ENCODE measurements at places on chromosomes 13 and 19. TPM values are rescaled to one million over a fixed set of nuclear protein-coding genes. Genes with fewer than 3 reads are reported as not detected.

Gene OR7A5
- total RNA-seq, result not detected

Gene ZNF578
- 0.86 TPM for total RNA-seq

Gene FUT2
- not detected for total RNA-seq

Gene ZNF541
- total RNA-seq, result not detected
